ENCODE measurements at places on chromosomes 1 and 21.

GRCh38 chr1:19514391-19514831 lies 29.1 kb upstream of the CAPZB start:
- DNase-seq = no peak

DNA sequence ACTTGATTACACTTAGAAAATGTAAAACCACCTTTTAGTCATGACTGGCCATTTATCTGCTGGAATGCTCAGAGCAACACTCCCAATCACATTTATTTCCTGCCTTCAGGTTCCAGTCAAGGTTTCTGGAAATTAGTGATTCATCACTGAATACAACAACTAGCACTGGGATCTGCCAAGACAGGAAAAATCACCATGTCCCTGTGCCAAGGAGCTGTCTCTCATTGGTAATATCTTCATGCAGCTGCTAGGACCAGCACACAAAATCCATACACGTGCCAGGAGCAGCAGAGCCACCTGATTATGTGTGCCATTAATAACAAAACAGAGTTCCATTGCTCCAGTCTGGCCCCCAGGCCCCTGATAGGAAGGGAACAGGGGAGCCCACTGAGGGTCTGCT lies 194.6 kb downstream of the TNR start:
- no peak for DNase-seq

GRCh38 chr1:85411567-85412305 lies 53.2 kb downstream of the DDAH1 start:
- DNase-seq = no peak

DNA sequence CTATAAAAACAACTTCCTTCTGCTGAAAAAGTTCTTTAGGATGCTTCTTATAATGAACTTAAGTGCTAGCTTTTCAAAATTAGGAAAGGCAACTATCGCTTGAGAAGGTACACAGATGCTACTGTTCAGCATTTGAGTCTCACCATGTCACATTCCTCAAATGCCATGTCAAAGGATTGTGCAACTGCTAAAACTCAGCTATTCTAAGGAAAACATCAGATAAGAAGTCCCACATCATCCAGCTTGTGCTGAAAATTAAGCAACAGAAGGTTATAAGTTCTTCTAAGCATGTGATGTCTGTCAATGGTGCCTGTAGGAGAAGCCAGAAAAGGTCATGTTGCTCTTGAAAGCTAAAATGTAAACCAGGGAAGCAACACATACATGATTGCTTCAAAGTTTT lies 36.5 kb downstream of the MCOLN2 start:
- no peak for DNase-seq

GRCh38 chr1:50228871-50229384 lies 120.2 kb downstream of the ELAVL4 start:
- DNase-seq = no peak

- no peak for DNase-seq
Observed at GRCh38 chr21:43805275-43805800, 16.0 kb downstream of the RRP1 start.

DNA sequence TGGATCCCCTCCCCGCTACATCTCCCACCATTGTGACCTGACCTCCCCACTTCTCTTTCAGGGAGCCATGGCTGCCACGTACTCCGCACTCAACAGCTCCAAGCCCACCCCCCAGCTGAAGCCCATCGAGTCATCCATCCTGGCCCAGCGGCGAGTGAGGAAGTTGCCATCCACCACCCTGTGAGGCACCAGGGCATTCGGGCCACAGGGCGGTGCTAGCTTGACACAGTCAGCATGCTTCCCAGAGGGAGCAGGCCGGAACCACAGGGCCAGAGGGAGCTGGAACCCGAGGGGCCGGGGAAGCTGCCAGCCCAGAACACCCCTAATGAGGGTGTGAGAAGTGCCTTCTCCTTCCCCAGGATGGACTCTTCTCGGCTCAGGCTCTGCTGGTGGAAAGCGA lies 44.5 kb downstream of the RPS6KA1 start:
- DNase-seq = no peak

GRCh38 chr1:15948595-15949452 lies 27.1 kb downstream of the ZBTB17 start:
- no peak for DNase-seq

GRCh38 chr1:182268669-182269068 lies 122.9 kb downstream of the GLUL start:
- DNase-seq = no peak

DNA sequence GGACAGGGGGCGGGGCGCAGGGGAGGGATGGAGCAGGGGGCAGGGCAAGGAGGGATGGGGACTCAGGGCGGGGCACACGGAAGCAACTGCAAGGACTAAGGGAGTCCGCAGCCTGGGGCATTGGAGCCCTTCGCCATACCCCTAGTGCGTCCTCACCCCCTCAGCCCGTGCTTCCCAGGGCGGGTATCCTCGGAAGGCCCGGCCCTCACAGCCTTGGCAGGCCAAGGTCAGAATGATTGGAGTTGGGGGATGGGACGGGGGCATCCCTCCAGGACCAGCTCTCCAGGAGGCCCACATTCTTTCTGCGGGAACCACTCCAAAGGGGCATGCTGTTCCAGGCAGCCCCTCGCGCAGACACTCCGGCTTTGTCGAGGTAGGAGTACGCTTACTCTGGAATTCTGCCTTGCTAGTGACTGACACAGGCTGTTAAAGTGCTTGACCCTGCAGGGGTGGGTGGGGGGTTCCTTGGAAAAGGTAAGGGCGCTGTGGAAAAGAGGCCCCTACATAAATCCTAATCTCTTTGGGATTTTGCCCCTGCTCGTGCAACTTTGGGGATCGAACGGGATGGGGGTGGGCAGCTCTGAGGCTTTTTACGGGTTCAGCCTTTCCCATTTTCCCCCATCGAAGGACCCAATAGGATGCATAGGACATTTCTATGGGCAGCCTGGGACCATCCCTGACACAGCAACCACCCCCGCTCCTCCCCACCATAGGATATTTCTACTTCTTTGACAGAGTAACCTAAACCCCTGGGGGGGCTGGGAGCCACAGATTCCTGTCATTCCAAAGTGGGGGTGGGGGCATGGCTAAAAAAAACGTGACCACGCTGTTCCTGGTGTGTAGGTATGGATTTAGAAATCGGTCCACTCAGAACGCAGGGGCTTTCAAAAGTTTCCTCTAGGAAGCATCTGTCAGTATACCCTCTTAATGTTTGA lies 738 bp upstream of the TRIM11 start:
- no peak for DNase-seq

DNA sequence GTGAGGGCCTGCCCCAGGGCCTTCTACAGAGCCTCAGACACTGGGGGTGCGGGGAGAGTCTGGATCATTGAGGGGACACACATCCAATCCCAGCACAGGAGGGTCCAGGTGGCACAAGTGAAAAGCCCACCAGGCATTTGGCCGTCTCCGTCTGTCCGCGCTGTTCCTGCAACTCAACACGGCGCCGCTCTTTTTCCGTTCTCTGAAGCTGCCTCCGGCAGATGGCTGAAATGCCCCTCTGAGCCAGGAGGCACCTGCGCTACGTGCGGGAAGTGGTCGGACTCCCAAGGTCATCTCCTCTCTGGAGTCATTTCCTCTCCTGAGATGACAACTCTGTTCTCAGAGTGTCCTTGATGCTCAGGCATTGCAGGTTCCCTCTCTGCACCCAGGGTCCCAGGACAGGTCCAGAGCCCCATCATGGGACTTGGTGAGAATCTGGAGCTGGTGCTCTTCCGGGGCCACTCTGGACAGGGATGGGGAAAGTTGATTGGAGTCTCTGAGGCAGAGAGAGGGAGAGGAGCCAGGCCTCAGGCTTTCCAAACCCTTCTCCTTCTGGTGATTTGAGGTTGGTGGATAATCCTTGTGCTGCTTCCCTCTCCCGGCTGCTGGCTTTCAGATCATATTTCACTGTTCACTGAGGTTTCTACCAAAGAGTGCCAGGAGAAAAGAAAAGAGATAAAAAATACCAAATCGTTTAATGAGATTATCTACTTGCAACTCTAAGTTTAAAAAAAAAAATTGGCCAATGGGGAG lies 14.0 kb upstream of the MIXL1 start:
- no peak for DNase-seq

GRCh38 chr1:9663257-9663656 lies 11.7 kb downstream of the PIK3CD start:
- no peak for DNase-seq

- no peak for DNase-seq
Observed at GRCh38 chr1:24018611-24019580, 38.8 kb upstream of the SRSF10 start.

DNA sequence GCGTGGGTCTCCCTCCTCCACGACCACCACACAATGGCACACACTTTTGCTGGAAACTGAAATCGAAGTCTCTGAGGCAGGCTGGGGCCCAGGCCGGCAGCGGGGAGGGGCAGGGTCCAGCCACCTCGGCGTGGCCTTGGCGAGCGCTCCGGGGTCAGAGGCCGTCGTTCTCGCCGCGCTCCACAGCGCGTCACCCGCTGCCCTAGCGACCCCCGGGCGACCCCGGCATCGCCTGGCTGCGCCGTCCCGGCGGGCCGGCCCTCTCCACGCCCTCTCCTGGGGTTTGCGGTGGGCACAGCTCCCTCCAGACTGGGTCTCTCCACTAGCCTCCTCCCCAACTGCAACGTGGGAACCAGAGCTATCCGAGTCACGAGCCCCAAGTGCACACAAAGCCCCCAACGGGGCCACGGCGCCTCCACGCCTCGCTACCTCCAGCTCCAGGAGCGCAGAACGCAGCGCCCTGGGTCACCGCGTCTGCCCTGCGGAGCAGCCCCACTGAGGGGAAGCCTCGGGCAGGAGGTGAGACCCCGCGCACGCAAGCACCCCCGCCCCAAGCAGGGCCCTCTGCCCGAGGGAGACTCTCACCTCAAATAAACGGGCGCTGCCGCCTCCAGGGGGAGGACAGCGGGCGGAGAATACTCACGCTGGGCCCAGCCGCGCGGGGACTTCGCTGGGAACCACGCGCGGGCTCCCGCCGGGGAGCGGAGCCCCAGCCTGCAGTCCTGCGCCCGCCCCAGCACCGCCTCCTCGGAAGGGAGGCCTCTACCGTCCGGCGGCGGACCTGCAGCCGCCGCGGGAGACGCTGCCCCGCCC lies 134.0 kb upstream of the BARHL2 start:
- DNase-seq = peak; percentile 47

DNA sequence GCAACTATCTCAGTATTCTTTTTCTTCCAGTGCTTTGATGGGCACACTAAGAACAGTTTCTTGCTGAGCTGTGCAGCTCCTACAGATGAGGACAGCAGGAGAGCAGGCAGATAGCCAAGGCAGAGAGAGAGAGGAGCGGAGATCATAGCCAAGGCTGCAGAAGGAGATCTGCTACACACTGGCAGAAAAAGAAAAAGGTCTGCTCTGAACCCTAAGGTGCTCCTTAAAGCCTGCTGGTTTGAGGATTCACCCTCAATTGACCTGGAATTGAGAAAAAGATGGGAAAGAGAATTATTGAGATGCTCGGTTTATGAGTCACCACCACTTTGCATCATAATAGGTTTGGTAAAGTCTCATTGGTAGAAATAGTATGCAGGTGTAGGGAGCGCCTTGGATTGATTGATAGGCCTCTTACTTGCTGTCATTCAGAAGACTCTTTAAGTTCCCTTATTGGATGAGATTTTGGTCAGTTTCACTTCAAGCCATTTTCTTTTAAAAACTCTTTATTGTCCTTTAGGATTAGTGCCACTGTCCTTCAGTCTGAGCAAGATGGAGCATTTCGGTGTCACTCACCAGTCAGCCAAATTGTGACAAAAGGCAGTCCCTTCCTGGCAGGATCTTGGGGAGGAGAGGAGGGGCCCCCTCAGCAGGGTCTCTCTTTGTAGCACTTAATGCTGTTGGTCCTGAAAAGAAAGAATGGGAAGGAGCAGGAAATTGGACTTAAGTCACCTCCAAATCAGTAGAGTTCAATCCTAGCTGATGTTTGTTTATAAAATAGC lies 685.0 kb downstream of the ADGRL2 start:
- no peak for DNase-seq

GRCh38 chr1:89125913-89126580 lies at the start of gene GBP2:
Gene GBP2 (minus strand): TSS chr1:89126114. CDS start chr1:89121966, 4,148 bp downstream.
- no peak for DNase-seq

GRCh38 chr21:43925096-43925481 lies 60.1 kb downstream of the AGPAT3 start:
- DNase-seq = no peak

DNA sequence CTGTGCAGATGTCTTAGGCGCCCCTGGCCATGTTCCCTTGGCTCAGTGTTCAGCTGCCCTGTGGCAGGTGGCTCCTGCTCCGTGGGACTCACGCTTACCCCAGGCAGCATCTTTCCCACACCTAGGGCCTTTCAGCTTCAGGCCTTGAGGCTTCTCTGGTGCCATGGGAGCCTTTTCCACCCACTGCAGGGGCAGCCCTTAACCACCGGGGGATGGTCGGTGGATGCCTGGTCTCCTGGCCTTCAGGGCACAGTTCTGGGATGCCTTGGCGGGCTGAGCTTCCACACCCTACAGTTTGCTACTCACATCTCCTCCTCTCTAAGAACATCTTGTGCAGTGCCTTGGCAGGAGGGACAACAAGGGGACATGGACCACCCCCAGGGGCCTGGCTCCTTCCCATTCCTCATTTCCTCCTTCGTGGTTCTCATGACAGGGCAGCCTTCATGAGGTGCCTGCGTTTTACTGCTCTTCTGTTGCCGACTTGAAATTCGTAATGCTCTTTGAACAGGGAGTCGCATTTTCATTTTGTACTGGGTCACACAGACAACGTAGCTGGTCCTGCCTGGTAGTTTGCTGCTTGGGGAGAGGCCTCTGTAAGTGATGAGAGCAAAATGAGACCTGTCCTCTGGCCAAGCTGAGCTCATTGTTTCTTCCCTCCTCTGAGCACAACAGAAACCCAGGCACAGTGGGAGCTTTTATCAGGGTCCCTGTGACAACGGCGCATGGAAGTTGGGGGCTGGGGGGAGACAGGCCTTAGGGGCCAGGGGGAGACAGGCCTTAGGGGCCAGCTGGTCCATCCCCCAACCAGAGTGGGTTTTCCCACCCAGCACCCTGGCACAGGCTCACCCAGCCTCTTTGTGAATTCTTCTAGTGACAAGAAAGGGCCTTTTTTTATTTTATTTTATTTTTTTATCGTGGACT lies 62.0 kb upstream of the NEK2 start:
- DNase-seq = no peak

DNA sequence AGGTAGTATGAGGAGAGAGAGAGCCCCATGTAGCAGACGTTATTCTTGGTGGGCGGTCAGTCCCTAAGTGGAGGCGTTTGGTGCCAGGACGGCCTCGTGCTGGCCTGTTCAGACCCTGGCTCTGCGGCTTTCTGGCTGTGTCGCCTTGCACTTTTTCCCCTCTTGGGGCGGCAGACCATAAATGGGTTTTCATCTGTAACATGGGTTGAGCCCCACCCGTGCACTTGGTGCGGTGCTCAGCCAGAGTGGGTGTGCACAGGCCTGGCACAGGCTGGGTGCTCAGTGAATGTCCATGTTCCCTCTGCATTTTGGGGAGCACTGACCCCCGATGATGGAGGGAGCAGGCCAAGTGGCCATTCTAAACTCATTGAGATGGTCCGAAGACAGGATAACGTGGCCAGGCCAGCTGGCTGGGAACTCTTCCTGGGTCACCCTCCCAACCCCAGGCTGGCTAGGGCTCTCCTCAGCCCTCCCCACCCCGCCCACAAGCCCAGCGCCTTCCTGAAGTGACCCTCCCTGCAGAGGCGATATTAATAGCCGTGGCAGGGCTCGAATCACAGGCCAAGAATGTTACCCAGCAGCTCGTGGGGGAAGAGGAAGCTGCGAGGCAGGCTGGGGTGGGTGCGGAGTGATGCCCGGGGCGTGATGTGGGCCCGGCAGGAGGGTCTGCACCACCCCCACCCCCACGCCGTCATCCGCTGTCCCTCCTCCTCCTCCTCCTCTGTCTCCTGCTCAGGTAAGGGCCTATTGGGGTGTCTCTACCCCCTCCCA lies 78.5 kb downstream of the ARHGEF10L start:
- DNase-seq = no peak

- no peak for DNase-seq
Observed at GRCh38 chr21:44490405-44490804, 35.1 kb downstream of the LRRC3 start.

- DNase-seq = no peak
Observed at GRCh38 chr1:188817814-188818213, 1659.8 kb downstream of the BRINP3 start.

Measured in stimulated activated CD4-positive, alpha-beta T cell treated with anti-CD3 and anti-CD28 coated beads, TNF-alpha, amount 100 ng/mL, for 1 hour (primary cell).